ENCODE measurements at places on chromosomes 7 and 10. TPM values are rescaled to one million over a fixed set of nuclear protein-coding genes. Genes with fewer than 3 reads are reported as not detected.

TMEM273 gene
- total RNA-seq: 0.13 TPM

AOAH gene
- not detected for total RNA-seq

NOBOX gene
- total RNA-seq: not detected

STAM gene
- 36.6 TPM for total RNA-seq

PILRA gene
- not detected for total RNA-seq

MSS51 gene
- total RNA-seq: 2.1 TPM

DRGX gene
- not detected for total RNA-seq

CLCN1 gene
- 0.07 TPM for total RNA-seq

OPN1SW gene
- not detected for total RNA-seq

WNT16 gene
- 0.33 TPM for total RNA-seq

HMX2 gene
- not detected for total RNA-seq

AGMO gene
- total RNA-seq: 5.5 TPM

GLI3 gene
- 4.1 TPM for total RNA-seq

PIK3CG gene
- 0.03 TPM for total RNA-seq

LBX1 gene
- total RNA-seq: not detected

CHN2 gene
- total RNA-seq: not detected

LRMDA gene
- 1.0 TPM for total RNA-seq

EIF4H gene
- 502 TPM for total RNA-seq

TSPAN13 gene
- 5.8 TPM for total RNA-seq

CASD1 gene
- 10.8 TPM for total RNA-seq

FGL2 gene
- total RNA-seq: 86.5 TPM

TMEM196 gene
- not detected for total RNA-seq

HTR5A gene
- total RNA-seq: not detected

ADAMTS14 gene
- 2.5 TPM for total RNA-seq

OPN4 gene
- not detected for total RNA-seq

MYOF gene
- total RNA-seq: 484 TPM

ENTPD1 gene
- 2.7 TPM for total RNA-seq

ITIH2 gene
- total RNA-seq: not detected

ELN gene
- 82.6 TPM for total RNA-seq

INSYN2A gene
- 0.13 TPM for total RNA-seq

MBLAC1 gene
- total RNA-seq: 2.3 TPM

SPDYE11 gene
- total RNA-seq: not detected

AKR1E2 gene
- 18.4 TPM for total RNA-seq

MLXIPL gene
- total RNA-seq: 0.39 TPM

SLC26A5 gene
- not detected for total RNA-seq

BUD23 gene
- 37.6 TPM for total RNA-seq

TDRD1 gene
- total RNA-seq: 0.13 TPM

SKIDA1 gene
- 0.36 TPM for total RNA-seq

STYXL1 gene
- total RNA-seq: 38.9 TPM

UCMA gene
- total RNA-seq: not detected

RPA3 gene
- 15.4 TPM for total RNA-seq

COBL gene
- total RNA-seq: not detected

SUGCT gene
- 8.4 TPM for total RNA-seq

FZD1 gene
- total RNA-seq: 24.2 TPM

OR2A1 gene
- total RNA-seq: 0.07 TPM

AKR1C1 gene
- total RNA-seq: 79.3 TPM

OR2A5 gene
- total RNA-seq: not detected

MRM2 gene
- 13.5 TPM for total RNA-seq

FAM149B1 gene
- 42.3 TPM for total RNA-seq

TMEM270 gene
- not detected for total RNA-seq

DKK1 gene
- total RNA-seq: 134 TPM

ODAD2 gene
- total RNA-seq: 0.26 TPM

SFRP5 gene
- not detected for total RNA-seq

ACHE gene
- total RNA-seq: 0.13 TPM

ADRB1 gene
- not detected for total RNA-seq

ING3 gene
- total RNA-seq: 7.2 TPM

PRLHR gene
- not detected for total RNA-seq

PPIA gene
- total RNA-seq: 1,554 TPM

Measured in smooth muscle cell of the pulmonary artery (primary cell).